ENCODE measurements at places on chromosomes 16 and 17.

DNA sequence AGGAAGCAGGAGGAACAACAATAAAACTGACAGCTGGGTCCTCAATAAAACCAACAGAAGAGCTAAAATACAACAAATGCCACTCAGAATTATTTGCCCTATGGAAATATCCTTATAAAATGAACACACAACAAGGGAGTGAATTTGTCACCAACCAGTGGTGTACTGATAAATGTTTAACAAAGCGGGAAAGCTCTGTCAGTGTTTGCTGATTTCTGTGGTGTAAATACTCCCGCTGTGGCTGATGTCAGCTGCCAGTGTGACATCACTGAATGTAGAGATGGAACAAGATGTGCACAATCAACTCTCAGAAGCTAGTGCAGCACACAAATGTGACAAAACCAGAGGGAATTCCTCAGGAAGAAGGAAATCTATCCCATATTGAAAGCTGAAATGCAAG lies 51.9 kb downstream of the CDYL2 start:
- no peak for DNase-seq

- no peak for DNase-seq
These were observed 20.3 kb downstream of the ADCY7 start for GRCh38 chr16:50286681-50287080.

DNA sequence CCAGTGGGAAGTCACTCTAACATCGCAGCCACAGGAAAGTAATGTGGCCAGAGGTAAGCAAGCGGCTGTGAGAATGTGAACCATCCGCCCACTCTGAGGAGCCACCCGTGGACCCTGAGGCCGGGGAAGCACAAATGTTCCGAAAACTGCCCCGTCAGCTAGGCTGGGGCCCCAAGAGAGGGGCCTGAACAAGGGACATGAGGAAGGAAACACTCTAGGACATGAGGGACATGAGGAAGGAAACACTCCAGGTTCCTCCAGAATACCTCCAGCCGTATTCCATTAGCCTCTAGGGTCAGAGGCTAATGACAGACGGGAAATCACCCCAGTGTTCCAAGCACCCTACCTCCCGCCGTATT lies 317 bp downstream of the TEFM start:
- no peak for DNase-seq

DNA sequence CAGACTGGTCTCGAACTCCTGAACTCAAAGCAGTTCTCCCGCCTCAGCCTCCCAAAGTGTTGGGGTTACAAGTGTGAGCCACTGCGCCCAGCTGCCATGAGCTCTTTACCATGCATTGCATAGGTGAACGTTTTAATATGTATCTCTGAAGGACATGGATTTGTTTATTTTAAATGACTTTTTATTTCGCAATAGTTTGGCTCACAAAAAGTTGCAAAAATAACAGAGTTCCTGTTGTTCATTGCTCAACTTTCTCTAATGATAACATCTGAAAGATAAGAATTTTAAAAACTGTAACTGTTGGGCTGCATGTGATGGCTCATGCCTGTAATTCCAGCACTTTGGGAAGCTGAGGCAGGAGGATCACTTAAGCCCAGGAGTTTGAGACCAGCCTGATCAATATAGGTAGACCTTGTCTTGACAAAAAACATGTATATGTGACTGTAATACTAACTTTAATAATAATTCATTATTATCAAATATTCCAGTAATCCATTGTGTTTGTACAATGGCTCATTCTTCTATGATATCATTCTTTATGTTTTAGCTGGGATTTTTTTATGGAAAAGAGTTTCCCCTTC lies 80.1 kb downstream of the ABCC1 start:
- DNase-seq = no peak

Data from vagina (tissue), 2 donors.